Stimulated activated CD4-positive, alpha-beta T cell treated with anti-CD3 and anti-CD28 coated beads, Interleukin-1b, Interleukin-23, amount 100 ng/mL, for 24 hours (primary cell): ENCODE measurements at places on chromosomes 4 and X.

GRCh38 chrX:10032147-10032546 is 65.0 kb downstream of the CLDN34 start:
- no peak for DNase-seq

DNA sequence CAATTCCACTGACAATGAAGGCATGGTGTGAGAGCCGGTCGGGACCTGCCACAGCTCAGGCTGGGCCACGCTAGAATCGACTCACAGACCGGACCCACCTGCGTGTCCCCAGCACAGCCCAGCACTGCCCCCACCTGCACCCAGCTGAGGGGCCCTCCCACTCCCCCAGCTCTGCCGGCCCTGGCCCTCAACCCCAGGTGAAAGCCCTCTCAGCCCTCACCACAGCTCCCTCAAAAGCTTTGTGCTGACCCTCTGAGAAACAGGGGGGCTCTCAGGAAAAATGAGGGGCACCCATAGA is 25.1 kb downstream of the GAK start:
- DNase-seq = no peak

DNA sequence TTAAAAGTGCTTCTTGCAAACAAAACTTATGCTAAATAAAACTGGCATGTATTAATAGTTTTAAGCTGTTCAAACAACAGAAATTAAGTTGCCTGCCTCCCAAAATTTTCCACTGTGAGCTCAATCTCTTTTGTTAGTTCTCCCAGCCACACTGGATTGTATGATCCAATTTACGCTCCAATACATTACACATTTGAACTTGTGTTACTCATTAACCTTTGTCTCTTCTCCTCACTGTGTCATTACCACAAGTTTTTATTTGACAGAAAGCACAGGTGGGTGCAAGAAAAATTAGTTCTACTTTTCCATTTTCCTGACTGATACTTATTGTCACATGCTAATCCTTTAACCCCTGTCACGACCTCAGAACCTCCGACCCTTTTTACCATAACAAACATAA is 55.5 kb downstream of the SHISA3 start:
- no peak for DNase-seq

- DNase-seq = no peak
Observed at GRCh38 chrX:70973221-70973620, 42.3 kb upstream of the SLC7A3 start.
